ENCODE measurements at places on chromosomes 11 and 22.

DNA sequence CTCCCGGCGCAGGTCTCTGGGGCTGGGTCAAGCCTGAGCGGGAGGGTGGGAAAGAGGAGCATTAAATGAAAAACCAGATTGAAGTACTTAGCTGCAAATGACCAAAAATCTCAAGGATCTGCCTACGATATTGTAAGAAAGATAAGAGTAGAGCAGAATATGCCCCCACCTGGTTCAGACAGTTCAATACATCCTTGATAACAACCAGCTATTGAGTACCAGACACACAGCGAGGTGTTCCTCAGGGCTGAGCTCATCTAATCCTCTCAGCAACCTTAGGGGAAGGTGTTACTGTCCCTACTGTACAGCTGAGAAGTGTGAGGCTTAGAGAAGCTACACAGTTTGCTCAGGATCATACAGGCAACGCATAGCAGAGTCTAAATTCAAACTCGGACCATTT is 27.4 kb upstream of the HMGXB4 start:
- DNase-seq, result no peak

DNA sequence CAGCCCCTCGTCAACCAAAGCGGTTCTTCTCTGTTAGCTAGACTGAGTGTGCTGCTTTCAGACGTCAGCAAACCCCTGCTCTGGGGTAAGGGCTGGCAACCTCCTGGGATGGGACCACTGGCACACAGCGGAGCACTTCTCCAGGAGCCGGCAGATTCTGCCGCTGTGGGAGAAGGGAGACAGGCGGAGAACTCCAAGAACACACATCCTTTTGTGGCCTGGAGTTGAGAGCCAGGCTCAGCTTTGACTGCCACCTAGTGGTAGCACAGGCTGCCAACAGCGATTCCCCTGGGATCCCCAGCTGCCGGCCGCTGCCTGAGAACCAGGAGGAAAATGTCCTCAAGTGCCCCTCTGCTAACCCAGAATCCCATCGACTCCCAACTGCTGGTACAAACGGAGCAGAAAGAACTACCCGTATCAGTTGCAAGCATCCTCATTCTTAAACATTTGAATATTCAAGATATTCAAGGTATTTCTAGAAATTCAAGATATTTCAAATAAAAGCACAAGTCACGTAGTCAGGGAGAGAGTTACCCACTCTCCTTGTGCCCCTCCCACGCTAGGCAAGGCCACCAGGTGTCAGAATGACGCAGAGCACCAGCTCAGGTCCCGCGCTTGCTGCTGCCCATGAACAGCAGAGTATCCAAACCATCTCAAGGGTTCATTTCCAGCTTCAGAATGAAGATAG is 4.9 kb downstream of the LTO1 start:
- no peak for DNase-seq

DNA sequence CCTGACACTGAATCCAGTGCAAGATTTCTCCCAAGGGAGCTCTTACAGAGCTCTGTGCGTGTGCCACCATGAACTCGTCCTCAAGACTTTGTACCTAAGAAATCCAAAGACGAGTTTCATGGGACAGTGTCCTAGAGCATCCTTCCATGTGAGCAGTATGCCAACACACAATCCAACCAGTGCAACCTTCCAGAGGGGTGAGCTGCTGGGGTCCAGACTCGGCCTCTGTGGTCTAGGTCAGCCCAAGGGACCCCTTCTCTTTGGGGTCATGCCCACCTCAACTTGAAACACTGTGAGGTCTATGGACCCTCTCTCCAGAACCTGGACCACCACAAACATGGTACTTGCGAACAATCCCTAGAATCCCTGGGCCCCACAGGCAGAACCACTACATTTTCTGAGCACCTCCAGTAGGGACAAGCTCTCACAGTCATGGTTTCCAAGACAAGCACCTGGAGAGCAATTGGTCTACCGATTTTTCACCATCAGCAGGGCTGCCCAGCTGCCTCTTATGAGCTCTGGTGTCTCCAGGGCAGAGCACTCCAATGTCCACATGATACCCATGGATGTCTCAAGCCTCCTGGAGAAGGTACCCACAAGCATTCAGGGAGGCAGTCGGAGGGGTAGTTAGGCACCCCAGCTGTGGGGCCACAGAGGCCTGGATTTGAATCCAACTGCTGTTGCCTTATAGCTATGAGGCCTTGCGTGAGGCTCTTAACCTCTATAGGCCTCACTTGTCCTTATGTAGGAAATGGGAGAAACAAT is 7.7 kb downstream of the CHST1 start:
- no peak for DNase-seq

DNA sequence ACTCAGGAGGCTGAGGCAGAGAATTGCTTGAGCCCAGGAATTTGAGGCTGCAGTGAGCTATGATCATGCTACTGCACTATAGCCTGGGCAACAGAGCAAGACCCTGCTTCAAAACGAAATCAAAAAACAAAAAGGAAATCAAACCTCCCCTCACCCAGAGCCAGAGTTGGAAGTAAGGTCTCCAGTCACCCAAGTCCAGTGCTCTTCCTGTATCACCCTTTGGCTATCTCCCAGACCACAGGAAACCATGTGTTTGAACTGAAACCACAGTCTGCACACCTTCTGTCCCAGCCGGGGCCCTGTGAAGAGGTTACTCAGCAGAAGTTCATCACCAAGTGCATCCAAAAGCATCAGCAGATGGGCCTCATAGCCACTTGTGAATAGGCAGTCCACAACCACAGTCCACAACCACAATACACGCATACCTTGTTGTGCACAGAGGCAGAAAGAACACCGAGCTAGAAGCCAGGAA is 4.6 kb downstream of the MYH9 start:
- DNase-seq, result no peak

DNA sequence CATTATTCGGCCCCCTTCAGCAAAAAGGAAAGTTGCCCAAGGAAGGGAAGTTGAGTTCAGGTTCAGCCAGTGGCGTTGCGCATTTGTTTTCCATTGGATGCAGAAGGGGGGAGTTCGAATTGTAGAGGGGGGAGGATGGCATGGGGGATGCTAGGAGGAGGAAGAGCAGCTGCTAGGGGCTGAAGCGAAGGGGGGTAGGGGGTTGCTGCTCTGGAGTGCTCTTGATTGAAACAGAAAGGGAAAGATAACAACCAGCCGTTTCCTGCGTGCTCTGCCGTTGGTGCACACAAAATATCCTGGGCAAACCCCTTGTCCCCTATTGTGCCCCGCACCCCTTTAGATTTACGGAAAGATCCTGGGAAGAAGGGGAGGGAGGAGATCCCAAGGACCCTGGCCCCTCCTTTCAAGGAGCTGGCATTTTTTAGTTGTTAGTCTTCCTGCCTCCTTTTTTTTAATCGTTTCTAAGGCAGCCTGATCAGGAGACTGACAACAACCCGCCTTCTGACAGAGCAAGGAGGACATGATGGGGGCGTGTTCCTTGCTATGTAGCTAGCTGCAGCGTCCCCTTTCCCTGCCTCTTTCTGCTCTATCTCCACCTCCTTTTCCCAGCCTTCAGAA is 2.1 kb downstream of the KMT2A start:
- DNase-seq, result no peak

- DNase-seq, result no peak
Measured at GRCh38 chr11:121372028-121372427, 79.5 kb downstream of the SC5D start.

- DNase-seq, result no peak
Measured at GRCh38 chr22:32994898-32995297, 63.3 kb downstream of the SYN3 start.

DNA sequence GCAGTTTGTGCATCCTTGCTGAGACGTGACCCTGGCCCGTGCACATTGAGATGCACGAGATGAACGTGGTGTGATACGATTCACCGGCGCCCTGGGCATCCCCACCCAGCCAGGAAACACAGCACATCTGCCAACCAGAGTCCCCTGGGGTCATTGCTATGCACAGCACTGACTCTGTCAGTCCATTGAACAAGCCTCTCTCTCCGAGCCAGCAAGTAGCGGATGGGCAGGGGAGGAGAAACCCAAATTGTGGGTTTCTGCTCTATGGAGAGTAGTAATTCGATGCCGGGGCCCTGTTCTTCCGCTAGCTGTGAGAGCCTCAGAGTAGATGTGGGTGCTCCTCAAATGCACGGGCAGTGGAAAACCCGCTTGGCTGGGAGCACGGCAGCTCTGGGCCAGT is 85.1 kb downstream of the ARHGAP8 start:
- DNase-seq, result no peak

Measured in stimulated activated CD4-positive, alpha-beta T cell treated with anti-CD3 and anti-CD28 coated beads, Interleukin-1b, Interleukin-23, amount 100 ng/mL, for 1 hour (primary cell).